ENCODE measurements at places on chromosomes 2 and 18.

- no peak for DNase-seq
Observed at GRCh38 chr2:25228848-25229278, 60.5 kb upstream of the POMC start.

DNA sequence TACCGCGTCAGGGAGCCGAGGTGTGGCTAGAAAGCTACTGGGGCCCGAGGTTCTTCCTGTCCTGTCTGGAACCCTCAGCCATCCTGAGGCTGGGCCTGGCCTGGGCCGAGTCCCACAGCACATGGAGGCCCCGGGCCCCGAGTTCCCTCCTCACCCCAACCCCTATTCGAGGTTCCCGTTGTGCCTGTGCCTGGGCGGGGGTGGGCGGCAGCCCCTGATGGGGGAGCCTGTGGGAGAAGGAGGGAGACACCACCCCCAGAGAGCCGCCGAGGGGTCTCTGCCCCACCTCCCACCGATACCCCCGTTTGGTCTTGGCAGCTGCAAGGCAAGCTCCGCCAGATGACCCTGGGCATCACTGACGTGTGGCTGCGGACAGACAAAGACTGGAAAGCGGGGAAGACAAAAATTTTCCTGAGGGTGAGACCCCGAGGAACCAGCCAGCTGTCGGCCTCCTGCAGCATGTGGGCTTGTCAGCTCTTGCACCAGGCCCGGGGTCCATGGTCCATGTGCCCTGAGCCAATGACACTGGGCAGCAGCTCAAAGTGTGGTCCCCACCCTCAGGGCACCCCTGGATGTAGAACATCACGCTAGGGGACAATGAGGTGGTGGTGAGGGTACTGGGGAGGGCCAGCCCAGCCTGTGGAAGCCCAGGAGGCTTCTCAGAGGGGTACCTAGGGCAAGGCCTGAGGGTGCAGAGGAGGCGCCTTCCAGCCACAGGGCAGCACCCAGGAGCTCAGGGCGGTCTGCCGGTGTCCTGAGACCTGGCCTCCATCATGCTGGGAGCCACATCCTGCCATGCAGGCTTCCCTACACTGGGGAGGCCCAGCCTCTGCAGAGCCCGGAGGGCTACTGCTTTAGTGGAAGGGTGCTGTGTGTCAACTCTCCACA lies 52.5 kb upstream of the GPR17 start:
- DNase-seq = no peak

DNA sequence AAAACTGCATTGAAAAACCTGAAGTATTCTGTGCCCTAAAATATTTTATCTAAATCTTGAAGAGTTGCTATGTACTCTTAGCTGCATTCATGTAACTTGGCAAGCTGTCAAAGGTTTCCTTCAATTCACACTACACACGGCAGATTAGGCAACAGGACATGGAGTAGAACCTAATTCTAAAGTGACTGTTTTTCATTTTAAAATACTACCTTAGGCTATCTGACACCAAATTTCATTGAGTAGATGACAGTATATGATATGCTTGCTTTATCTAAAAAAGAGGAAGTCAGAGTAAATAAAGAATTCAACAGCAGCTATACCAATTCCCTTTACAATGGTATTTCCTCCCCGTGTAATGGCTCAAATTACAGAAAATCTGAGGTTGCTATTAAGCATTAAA lies 45.4 kb downstream of the EXOC6B start:
- DNase-seq = no peak

- DNase-seq = no peak
Observed at GRCh38 chr2:28348149-28348567, 44.5 kb upstream of the FOSL2 start.

GRCh38 chr2:101829429-101829828 lies 131.9 kb downstream of the MAP4K4 start:
- DNase-seq = no peak

GRCh38 chr2:105681927-105682326 lies 62.8 kb upstream of the NCK2 start:
- DNase-seq = no peak

GRCh38 chr2:5849562-5849961 lies 157.4 kb downstream of the SOX11 start:
- DNase-seq = no peak

GRCh38 chr18:24402209-24402785 lies 4.7 kb upstream of the OSBPL1A start:
- no peak for DNase-seq

GRCh38 chr18:52979892-52980291 lies 639.9 kb downstream of the DCC start:
- no peak for DNase-seq

DNA sequence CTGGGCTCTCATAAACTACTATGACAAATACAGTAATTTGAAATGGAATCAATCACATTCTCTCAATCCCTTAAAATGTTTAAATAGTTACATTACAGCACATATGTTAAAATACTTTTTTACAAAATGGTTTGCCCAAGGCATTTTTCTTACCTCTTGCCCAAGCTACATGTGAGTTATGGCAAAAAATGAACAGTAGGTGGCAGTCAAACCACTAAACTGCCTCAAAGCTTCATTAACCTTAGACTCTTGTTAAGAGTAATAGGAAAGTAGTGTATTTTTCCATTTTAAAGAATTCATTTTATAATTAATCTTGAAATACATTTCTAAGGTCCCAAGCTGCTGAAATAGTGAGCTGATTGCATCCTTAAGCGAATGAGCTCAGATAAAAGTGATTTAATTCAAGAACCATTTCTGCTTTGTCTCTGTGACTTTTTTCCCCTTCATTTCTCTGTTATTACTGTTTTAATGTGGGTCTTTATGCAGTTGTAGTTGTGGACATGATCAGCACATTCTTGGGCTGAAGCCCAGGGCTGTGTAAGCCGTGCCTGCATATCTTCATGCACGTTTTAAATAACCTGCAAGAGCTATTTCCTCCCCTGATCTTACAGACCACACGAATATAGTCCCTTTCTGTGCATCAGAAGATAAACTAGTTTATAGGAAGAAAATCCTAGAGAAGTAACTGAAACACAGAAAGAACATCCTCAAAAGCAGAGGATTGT lies 311.8 kb downstream of the LNPK start:
- no peak for DNase-seq

DNA sequence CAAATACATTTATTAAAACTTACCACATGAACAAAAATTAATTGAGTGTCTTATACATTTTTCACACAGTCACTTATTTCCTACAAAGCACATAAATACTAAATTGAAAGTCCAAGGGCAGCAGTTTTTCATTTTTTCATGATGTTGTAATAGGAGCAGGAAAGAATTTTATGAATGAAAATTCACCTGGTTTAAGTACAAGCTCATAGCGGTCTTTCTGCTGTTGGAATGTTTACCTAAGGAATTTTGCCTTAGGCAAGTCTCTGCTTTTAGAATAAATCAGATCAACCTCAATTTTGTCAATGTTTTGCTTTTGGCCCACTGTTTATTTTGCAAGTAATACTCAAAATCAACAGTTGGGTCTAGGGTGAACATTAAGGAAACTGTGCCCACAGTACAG lies 40.0 kb downstream of the ETAA1 start:
- DNase-seq = no peak

GRCh38 chr2:203656522-203657287 lies 49.7 kb upstream of the CD28 start:
- DNase-seq = peak; percentile 93

GRCh38 chr2:105055613-105056012 lies 17.7 kb downstream of the MRPS9 start:
- DNase-seq = no peak

DNA sequence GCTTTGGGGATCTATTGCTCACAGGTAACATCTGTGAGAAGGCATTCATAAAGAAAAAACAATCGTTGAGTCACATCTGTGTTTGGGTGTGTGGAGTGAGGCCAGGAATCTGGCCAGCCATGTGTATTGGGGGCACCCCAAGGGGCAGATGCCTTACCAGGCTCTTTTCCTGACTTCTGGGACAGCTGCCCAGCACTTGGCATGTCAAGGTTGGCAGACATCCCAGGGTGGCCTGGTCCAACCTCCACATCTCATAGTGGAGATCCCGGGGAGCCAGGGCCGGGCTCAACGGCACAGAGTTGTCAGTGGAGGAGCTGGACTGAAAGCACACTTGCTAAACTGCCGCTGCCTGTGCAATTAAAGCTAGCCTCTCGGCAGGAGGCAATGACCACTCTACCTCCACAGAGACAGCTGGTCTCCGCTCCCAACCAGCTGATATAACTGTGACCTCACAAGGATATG lies 75.3 kb upstream of the MGAT4A start:
- no peak for DNase-seq

DNA sequence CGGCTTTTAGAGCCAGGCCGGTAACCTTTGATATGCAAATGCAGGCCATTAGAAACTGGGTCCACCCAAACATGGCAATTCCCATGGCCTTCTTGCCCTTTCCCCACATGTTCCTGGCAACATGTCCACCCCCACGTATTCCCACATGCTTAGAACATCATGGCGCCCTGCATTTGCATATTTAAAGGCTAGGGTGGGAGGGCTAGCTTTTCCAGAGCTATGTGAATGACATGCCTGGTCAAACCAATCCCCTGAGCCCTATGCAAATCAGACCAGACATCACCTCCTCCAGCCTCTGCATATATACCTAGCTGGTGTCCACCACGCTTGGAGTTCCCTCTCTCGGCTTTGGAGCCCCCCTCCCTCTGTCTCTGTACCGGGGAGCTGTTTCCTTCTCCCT lies 481.9 kb downstream of the CDH2 start:
- no peak for DNase-seq

- peak; percentile 16 for DNase-seq
Observed at GRCh38 chr2:109269706-109270504, 140.9 kb downstream of the SH3RF3 start.

- no peak for DNase-seq
Observed at GRCh38 chr2:49309461-49309860, 155.1 kb upstream of the FSHR start.

GRCh38 chr2:96325041-96325883 lies at the start of gene ITPRIPL1:
ITPRIPL1 (plus strand) TSS chr2:96325317; CDS start chr2:96325840, 523 bp downstream.
- DNase-seq = no peak

DNA sequence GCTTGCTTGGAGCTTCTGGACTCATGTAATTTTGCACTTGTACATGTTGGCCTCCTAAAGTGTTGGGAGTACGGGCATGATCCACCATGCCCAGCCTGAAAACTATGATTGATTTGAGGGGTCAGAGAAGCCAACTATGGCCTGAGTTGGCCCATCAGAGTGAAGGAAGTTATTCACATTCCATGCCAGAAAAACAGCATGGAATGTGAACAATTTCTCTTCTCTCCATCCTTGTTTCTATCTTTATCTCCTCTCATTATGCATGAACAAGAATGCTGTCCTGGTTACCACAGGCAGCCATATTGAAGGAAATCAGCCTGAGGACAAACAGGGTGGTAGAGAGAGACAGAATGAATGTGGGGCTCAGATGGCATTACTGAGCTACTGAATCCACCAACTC lies 3.5 kb upstream of the CD226 start:
- no peak for DNase-seq

GRCh38 chr2:230170532-230170931 lies 49.3 kb downstream of the SP110 start:
- DNase-seq = peak; percentile 6

- no peak for DNase-seq
Observed at GRCh38 chr18:55499526-55499925, 88.5 kb downstream of the TCF4 start.

- no peak for DNase-seq
Observed at GRCh38 chr2:144877893-144878292, 358.0 kb upstream of the ZEB2 start.

DNA sequence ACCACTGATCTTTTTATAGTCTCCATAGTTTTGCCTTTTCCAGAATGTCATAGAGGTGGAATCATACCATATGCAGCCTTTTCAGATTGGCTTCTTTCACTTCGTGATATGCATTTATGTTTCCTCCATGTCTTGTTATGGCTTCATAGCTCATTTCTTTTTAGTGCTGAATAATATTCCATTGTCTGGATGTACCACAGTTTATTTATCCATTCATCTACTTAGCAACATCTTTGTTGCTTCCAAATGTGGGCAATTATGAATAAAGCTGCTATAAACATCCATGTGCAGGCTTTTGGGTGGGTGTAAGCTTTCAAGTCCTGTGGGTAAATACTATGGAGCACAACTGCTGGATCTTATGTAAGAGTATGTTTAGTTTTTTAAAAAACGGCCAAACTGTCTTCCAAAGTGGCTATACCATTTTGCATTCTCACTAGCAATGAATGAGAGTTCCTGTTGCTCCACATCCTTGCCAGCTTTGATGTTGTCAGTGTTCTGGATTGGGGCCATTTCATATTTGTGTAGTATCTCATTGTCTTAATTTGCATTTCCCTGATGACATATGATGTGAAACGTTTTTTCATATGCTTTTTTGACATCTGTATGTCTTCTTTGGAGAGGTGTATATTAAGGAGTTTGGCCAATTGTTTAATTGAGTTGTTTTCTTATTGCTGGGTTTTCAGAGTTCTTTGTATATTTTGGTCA lies 20.6 kb downstream of the STPG4 start:
- no peak for DNase-seq

DNA sequence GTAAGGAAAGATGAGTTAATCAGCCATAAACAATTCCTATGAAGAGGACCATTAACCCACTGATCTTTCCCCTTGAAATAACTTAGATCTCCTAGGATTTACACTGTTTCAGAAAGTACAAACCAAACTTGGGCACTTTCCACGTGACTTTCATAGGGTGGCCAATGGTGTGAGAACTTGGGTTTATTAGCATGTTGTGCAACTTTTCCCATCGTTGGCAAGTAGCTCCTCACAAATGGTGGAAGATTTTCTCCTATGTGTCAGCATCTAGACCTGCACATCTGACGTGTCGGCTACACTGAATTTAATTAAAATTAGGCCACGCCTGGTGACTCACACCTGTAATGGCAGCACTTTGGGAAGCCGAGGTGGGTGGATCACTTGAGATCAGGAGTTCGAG lies 116.3 kb downstream of the GALNT1 start:
- no peak for DNase-seq

DNA sequence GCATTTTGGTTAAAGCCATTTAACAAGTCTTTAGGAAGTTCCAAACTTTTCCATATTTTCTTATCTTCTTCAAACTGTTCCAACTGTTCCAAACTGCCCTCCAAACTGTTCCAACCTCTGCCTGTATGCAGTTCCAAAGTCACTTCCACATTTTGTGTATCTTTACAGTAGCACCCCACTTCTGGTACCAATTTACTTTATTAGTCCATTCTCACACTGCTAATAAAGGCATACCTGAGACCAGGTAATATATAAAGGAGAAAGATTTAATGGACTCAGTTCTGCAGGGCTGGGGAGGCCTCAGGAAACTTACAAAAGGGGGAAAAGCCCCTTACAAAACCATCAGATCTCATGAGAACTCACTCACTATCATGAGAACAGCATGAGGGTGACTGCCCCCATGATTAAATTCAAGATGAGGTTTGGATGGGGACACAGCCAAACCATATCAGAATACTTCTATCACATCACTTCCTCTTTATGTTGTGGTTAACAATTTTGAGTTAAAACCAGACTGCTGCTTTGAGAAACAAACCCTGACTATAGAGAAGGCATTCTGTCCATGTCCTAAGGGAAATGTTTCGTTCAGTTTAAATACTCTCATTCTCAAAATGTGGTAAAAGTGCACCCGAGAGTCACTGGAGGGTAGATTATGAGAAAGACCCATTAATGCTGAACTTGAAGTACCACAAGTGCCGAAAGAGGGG lies 11.0 kb downstream of the IL18R1 start:
- no peak for DNase-seq

Data from epithelial cell of prostate (primary cell).